NCI-H187 treated with DMSO at 0.1 percent for 48 hours (cell line): ENCODE measurements at places on chromosomes 2 and 18.

DNA sequence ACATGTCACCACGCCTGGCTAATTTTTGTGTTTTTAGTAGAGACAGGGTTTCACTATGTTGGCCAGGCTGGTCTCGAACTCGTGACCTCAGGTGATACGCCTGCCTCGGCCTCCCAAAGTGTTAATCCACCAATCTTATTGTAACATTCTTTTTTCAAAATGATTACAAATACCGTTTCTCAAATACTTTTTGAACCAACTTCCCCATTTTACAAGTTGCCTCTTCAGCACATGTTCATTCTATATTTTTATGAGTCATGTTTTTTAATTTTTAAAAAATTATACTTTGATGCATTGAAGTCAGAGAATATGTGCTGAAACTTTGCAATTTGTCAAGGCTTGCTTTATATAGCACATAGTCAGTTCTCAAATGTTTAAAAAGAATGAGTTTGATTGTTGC is 58.2 kb downstream of the QPCT start:
- no peak for DNase-seq

DNA sequence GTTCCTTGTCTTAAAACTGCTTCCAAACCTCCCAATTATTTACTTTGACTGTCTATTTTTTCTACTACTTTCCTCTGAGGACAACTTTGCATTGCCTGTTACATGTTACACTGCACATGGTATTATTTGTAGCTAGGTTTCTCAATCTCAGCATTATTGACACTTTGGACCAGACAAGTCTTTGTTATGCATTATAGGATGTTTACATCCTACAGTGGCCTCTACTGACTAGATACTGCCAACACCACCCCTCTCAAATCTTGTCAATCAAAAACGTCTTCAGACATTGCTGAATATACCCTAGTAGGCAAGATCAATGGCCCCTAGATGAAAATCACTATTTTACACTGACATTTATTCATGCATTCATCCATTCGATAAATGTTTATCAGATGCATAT is 129.6 kb upstream of the DNAJC10 start:
- DNase-seq: no peak

GRCh38 chr2:179069685-179070084 is 19.7 kb upstream of the CCDC141 start:
- DNase-seq: no peak

GRCh38 chr18:32271672-32272208 is 81.9 kb downstream of the MEP1B start:
- no peak for DNase-seq

DNA sequence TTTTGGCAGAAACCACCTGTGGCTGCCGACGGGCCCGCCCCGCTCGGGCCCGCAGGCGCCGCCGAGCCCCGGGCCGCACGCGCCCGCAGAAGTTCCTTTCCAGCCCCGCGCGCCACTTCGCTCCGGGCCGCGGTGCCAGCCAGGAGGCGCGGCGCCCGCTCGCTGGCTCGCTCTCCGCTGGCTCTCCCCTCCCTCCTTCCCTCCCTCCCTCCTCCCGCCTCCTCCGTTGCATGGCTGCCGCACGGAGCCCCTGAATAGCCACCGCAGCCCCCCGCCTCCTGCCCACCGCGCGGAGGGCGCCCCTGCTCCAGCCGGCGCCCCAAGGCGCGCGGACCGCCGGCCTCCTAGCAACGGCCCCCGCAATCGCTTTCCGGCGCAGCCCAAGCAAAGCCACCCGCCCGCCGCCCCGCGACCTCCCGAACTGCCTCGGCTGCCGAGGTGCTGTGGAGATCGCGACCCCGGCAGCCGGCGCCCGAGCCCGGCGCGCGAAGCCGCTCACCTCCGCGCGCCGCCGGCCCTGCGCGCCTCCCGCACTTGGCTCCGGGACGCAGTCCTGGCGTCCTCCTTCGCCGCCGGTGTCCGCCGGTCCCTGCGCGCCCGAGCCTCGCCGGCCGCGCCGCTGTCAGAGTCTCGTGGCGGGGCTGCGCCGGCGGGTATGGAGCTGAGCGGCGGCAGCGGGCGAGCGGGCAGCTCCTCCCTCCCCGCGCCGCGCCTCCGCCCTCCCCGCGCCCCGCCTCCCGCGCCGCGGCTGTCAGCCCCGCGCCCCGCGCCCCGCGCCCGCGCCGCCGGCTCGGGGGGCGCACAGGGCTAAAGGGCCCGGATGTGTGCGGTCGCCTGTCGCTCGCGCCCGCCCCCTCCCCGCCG is at the start of gene ZBTB7C:
Gene ZBTB7C (minus strand): TSS at position 657 of the 864 bp plus-strand sequence.
- no peak for DNase-seq
